Keratinocyte (primary cell): ENCODE measurements at places on chromosomes 3 and 15. TPM values are rescaled to one million over a fixed set of nuclear protein-coding genes. Genes with fewer than 3 reads are reported as not detected.

DNA sequence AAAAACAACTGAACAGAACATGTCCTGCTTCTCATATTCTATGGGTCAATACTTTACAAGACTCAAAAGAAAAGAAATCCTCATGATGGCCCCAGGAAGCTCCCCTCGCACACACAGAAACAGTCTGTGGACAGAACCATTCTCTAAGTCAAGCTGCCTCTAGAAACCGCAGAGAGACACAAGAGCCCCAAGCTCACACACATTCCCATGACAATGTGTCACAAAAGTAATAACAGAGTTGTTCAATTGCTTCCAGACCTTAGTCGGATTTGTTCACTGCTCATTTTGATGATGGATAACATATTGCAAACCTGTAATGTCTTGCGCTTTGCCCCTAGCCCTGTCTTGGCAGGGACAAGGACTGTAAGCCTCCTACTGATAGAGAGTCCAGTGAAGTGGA, 60.9 kb downstream of the UMPS start:
- H3K36me3 ChIP-seq, result peaks cover 4% of the 10 kb centered on the region
- H3K4me1 ChIP-seq, result peaks cover 41% of the 10 kb centered on the region
- no peak for DNase-seq
- H3K27me3 ChIP-seq, result no peaks in the 10 kb centered on the region

GRCh38 chr15:96184297-96184696, 146.2 kb upstream of the NR2F2 start:
- H3K4me1 ChIP-seq, result peaks cover 3% of the 10 kb centered on the region
- H3K27me3 ChIP-seq, result no peaks in the 10 kb centered on the region
- H3K27ac ChIP-seq, result no peak overlapping the region
- H3K36me3 ChIP-seq, result no peaks in the 10 kb centered on the region
- no peak for DNase-seq
- no peak overlapping the region for H3K4me3 ChIP-seq

- peaks cover 5% of the 10 kb centered on the region for H3K4me1 ChIP-seq
- H3K27me3 ChIP-seq, result no peaks in the 10 kb centered on the region
- no peak overlapping the region for H3K4me3 ChIP-seq
- no peak overlapping the region for H3K27ac ChIP-seq
- no peak for DNase-seq
- no peaks in the 10 kb centered on the region for H3K36me3 ChIP-seq
Observed at GRCh38 chr15:30827625-30828303, 76.0 kb upstream of the FAN1 start.

Gene EEF1AKMT4
- 10.8 to 18.6 TPM (median 13.2 TPM) in 3 replicates for polyA plus RNA-seq
